Pons (tissue), 1 donor: ENCODE measurements at places on chromosomes 2 and 18.

DNA sequence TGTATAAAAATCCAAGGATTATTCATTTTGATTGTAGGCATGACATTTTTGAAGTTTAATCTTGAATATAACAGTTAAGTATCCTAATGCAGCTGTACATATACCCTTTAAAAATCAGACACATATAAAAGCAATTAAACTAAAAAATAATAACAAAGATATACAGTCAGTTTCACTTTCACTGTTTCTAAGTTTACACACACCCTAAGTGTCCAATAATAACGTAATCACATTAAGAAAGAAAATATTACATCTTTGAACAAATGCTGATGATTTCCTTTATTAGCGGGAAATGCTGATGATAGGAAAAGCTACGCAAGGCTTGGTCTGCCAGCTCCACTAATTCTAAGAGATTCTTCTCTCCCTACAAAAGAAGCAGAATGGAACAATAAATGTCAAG lies 38.8 kb downstream of the RTTN start:
- DNase-seq = no peak

DNA sequence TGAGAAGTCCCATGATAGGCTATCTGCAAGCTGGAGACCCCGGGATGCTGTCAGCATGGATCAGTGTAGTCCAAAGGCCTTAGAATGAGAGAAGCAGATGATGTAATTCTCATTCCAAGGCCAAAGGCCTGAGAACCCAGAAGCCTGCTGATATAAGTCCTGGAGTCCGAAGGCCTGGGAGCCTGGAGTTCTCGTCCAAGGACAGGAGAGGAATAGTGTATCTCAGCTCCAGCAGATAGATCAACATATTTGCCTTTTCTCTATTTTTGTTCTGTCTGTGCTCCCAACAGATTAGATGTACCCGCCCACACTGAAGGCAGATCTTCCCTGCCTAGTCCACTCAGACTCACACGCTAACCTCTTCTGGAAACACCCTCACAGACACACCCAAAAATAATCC lies 454.9 kb upstream of the CHAC2 start:
- DNase-seq = no peak

GRCh38 chr18:48784656-48785055 lies 166.1 kb downstream of the SMAD7 start:
- no peak for DNase-seq

DNA sequence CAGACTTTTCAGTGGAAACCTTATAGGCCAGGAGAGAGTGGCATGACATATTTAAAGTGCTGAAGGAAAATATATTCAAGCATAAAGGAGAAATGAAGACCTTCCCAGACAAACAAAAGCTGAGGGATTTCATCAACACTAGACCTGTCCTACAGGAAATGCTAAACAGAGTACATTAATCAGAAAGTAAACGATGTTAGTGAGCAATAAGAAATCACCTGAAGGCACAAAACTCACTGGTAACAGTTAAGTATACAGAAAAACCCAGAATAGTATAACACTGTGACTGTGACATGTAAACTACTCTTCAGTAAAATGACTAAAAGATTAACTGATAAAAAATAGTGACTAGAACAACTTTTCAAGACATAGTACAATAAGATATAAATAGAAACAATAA lies 87.4 kb downstream of the ATP8B1 start:
- DNase-seq = no peak

GRCh38 chr18:45365835-45366234 lies 249.4 kb upstream of the SLC14A2 start:
- no peak for DNase-seq

DNA sequence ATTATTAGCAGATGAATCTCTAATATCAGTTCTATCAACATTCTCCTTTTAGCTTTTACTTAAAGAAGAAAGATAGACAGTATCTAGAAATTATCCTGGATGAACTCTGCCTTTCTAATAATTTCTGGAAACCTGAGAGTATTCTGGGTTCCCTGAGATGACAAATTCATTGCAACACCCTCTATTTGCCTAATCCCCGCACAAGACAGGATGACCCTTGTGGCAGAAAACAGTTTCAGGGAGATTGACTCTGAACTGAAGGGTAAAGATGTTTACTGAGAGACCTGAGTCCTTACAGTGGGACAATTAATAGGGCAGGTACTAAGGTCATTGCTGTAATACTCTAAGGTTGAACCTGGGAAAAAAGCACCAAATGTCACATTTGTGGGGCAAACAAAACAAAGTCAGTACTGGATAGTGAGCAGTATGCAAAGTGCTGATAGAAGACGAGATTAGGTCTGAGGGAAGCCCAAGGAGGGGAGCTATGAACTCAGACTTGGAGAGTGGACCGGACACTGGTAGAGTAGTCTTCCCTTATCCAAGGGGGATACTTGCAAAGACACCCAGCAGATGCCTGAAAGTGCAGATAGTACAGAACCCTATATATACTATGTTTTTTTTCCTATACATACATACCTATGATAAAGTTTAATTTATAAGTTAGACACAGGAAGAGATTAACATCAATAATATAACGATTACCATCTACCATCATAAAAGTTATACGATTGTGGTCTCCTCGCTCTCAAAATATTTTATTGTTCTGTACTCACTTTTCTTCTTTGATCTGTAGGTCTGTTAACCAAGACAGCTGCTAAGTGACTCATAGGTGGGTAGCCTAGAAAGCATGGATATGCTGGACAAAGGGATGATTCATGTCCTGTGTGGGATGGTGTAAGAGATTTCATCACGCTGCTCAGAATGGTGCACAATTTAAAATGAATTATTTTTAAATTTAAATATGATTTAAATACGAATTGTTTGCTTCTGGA lies 148.3 kb upstream of the KLHL14 start:
- no peak for DNase-seq

DNA sequence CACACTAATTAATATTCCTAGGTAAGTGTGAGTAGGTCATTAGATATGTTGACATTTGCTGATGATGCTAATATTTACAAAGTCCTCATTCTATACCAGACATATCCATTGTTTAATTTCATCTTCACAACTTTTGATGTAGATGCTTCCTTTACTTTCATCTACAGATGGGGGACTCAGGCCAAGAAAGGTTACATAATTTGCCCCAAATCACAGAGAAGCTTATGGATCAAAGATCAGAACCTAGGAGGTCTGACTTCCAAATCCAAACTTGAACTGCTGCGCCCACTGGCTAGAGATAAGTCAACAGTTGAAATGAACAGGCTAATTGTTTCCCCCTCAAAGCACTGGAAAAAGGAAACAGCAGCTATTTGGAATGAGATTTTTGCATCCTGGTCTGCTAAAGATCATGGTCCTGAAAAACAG lies 95.6 kb upstream of the TMEM178A start:
- no peak for DNase-seq
